ENCODE measurements at places on chromosomes 6 and 20.

GRCh38 chr6:43884652-43885022, 114.6 kb downstream of the VEGFA start:
- DNase-seq: no peak

GRCh38 chr20:17896193-17896723, 72.3 kb downstream of the SNX5 start:
- no peak for DNase-seq

DNA sequence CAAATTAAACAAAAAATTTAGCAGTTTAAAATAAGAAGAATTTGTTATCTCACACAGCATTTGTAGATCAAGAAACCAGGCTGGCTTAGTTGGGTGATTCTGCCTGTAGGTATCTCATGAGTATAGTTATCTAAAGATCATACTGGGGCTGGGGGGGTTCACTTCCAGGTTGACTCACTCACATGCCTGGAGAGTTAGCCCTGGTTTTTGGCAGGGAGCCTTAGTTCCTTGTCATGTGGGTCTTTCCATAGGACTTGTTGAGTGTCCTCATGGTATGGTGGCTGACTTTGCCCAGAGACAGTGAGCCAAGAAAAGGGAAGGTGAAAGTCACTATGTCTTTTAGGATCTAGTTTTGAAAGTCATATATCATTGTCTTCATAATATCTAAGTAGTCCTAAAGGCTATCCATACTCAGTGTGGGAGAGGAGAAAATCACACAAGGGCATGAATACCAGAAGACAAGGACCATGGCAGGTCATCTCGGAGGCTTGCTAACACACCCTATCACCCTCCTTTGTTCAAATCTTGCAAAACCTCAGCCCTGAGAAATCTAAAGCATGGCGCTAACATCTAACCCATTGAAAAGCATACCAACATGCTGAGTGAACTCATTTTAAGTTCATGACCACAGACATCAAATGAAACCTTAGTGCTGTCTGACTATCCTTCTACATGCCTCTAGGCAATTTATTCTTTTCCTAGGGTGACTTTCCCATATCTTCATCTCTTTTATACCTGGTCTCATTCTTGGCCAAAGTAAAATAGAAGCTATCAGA, 39.2 kb downstream of the CYP24A1 start:
- no peak for DNase-seq

GRCh38 chr6:38212579-38212978, 393.1 kb downstream of the ZFAND3 start:
- DNase-seq: peak; percentile 46

DNA sequence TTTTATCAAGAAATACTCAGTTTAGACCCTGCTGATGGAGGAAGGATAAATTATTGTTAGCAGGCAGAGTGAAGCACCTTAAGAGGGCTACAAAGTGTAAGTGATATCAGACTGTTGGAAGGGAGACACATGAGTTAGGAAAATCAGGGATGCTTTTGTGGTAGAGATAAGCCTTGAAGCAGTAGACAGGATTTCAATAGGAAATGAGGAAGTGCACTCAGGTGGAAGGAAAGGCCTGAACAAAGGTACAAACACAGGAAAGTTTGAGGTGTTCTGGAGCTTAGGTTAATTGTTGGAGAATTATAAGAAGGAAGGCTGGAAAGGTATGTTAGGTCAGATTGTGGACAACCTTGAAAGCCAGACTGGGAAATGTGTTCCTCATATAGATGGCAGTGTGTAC, 7.6 kb downstream of the CYB5R4 start:
- DNase-seq: no peak

- no peak for DNase-seq
Observed at GRCh38 chr6:3321042-3321441, 62.3 kb downstream of the PSMG4 start.

DNA sequence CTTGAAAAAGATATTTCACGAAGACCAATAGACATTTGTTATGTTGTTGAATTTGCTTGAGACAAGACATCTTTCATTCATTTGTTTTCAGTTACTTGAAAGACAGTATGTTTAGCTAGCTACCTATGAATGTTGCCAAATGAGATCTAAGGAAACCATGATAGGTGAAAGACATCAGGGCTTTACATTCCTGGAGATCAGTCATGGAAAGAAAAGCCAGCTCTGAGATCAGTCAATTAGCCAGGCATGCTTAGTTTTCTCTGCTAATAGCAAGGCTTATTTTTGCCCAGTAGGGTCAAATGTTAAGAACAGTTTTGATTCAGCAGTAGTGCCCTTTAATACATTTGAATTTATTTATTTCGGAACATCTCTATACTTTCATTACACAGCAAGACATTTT, 116.5 kb upstream of the EDN1 start:
- no peak for DNase-seq

DNA sequence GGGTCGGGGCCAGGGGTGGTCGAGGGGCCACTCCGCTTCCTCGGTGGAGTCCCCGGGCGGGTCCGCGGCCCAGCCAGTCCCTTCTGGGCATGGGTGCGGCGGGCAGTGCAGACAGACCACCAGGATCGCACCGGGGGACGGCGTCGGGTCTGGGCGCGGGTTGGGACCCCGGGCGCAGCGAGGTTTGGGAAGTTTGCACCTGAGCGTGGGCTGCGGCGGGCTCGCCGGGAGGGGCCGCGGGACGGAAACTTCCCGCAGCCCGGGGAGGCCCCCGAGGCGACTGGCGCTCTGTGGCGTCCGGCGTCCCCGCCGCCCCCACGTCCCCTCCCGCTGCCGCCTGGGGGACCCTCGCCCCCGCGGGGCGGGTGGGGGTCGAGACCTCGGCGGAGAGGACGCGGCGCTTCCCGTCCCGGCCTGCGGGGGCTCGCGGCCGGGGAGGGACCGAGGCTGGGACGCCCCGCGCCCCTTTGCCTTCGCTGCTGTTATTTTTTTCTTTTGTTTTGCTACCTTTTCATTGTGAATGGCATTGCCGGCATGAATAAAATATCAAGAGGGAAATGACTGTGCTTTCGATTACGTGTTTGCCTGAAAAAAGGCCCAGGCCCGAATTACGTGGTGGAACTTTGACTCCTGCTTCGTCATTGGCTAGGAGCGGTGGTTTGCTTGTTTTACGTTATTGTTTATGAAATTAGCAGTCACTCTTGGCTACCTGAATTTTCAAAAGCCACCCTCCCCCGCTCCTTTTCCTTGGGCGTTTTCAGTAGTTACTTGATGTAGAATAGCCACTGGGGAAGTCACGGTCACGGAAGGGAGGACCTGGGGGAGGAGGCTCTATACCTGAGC, 703 bp downstream of the SNX9 start:
- peak; percentile 68 for DNase-seq

GRCh38 chr20:33753763-33754162, 22.0 kb downstream of the ZNF341 start:
- no peak for DNase-seq

DNA sequence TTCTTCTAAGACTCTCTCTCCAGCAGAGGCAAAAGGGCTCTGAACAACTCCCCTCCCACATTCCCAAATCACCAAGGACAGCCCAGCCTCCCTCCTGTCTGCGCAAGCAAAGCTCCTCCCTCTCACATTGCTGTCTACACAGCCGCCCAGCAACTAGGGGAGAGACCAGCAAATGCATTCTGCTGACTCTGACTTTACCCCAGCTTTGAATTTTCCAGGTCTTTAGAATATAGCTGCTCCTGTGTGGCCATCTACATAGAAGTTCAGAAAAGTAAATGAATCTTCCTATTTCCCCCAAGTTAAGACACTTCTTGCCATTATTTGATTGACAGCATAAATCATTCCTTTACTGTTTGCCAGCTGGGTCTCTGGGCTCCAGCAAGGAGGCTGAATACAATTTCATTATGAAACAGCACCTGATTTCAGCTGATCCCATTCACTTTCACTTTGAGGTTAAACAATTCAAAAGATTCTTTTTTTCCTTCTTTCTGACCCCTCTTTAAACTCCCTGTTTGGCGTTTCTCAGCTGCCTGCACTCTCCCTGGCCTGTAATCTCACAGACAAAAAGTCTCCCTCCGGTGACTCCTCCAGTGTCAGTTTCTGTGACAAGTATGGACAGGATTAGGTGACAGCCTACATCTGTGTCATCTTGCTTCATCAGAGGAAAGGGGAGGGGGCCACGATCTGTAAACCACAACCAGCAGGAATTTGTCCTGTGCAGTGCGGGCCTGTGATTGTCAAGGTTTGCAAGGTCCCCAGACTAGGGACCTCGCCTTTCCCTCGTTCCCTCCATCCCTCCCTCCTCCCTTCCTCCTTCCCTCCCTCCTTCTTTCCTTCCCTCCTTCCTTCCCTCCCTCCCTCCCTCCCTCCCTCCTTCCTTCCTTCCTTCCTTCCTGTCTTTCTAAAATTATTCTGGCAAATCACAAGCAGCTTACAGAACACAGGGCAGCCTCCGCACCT, 205.6 kb upstream of the RIN2 start:
- peak; percentile 52 for DNase-seq

DNA sequence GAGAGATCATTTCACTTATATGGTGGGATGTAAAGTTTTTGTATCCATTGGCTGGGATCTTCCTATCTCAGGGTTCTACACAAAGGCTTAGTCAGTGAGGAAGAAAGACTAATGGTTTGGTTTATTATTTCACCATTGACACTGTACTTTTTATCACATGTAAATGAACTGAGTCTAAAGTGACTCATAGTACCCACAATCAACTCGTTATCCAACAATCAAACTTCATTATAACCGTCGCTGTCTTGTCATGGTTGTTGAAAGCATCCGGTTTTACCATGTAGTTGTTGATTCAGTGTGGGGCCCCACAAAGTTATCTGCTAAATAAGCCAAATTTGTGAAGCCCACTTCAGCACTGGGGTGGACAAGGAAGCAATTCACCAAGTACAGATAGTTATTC, 55.8 kb upstream of the MTRF1L start:
- DNase-seq: no peak

DNA sequence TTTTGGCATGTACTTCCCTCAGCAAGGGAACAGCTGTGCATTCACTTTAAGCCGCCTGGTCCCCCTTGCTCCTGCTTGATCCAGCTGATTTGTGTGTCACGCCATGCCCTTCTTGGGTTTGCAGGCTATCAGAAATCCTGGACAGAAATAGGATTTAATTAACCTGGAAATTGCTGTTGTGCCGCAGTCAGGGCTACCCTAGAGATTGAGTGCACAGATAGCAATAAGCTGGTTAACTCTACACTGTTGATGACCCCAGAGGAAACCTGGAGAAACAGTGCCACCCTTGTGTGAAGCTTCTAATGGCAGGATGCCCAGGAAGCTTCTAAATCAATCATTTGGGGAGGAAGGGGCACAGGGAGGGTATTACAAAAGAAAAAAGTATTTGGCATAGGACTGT, 199.0 kb downstream of the JARID2 start:
- peak; percentile 32 for DNase-seq

- DNase-seq: no peak
Observed at GRCh38 chr6:134406311-134406710, 88.4 kb upstream of the SGK1 start.

- no peak for DNase-seq
Observed at GRCh38 chr6:11538819-11539468, 1.4 kb downstream of the TMEM170B start.

GRCh38 chr6:24644377-24644776, 1.6 kb downstream of the KIAA0319 start:
- no peak for DNase-seq

GRCh38 chr6:110020888-110021287, 42.8 kb downstream of the GPR6 start:
- DNase-seq: no peak

DNA sequence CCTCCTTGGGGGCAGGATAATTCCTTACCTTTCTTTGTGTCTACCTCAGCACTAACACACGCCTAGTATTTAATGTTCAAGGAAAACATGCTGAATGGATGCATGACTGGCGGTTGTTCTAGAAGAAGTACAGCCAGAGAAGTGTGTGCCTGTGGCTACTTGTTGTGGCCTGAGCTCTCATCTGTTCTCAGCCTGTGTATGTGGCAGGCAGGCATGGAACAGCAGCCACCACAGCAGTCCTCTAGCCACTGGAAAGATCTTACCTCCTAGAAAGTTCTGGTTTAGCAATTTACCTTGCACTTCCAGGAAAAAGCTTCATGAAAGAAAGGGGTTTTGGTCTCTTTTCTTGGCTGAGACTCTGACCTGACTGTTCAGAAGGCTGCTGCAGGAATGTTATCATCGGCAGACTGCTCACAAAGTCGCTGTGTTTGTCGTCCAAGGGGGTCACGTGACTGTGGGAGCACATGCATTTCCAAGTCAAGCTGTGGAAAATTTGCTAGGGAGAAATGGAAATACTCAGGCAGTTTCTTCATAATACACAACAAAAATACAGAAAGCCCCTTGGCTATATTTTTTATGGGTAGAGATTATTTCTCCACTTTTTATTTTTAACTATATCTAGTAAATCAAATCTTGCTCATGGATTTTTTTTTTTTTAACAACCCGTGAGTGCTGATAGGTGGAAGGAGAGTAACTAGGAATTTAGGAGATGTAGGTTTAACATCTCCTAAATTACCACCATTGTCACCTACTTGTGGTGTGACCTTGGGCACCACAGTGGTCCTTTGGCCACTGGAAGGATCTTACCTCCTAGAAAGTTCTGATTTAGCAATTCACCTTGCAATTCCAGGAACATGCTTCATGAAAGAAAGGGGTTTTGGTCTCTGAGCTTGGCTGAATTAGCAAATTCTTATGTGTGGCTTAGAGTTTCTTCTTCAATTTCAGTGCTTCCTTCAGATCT, 110.8 kb upstream of the GPR6 start:
- DNase-seq: peak; percentile 21

GRCh38 chr6:126886106-126886505, 232.4 kb upstream of the RSPO3 start:
- DNase-seq: no peak

DNA sequence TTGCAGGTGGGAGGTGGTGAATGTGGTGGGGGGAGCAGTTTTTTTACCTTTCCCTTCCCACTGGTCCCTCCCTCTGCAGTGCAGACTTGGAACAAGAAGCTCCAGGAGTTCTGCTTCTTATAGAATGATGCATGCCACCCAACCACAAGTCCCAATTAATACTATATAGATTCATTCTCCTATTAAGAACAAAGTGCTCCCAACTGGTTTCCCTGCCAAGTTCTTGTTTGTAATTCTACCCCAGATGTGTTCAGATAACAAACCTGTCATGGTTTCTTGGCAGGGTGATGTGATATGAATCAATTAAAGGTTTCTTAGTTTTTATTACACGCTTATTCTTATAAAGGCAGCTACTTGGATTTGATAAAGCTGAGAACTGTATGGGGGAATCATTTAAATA, 23.9 kb downstream of the HDDC2 start:
- DNase-seq: no peak

GRCh38 chr6:10316373-10316721, 98.5 kb downstream of the TFAP2A start:
- DNase-seq: peak; percentile 38

- no peak for DNase-seq
Observed at GRCh38 chr20:34771680-34772081, 53.8 kb downstream of the NCOA6 start.

- no peak for DNase-seq
Observed at GRCh38 chr6:34688956-34689355, 7.6 kb downstream of the ILRUN start.

DNA sequence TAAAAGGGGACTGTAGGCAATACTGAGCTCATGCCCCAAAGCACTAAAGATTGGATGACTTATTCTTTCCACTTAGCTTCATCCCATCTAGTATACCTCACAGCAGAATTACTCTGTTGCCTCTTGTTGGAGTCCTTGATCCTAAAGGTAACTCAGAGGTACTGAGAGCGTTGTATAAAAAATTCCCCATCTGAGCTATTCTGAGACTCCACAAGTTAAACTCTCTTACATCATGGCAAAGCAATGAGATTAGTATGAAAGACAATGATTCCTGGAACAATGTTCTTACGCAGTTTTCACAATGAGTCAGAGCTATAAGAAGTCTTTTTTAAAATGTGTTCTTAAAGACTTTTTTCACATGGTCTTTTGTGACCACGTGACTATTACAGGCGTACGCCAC, 370.1 kb downstream of the ADGRB3 start:
- no peak for DNase-seq

GRCh38 chr6:69914015-69914485, 47.7 kb downstream of the COL19A1 start:
- peak; percentile 64 for DNase-seq

All from retina (tissue), 1 donor.